ENCODE measurements at places on chromosomes 6 and 20. TPM values are rescaled to one million over a fixed set of nuclear protein-coding genes. Genes with fewer than 3 reads are reported as not detected.
A peak's percentile ranks its signal among the peaks of the same experiment; 100 is the strongest.

DNA sequence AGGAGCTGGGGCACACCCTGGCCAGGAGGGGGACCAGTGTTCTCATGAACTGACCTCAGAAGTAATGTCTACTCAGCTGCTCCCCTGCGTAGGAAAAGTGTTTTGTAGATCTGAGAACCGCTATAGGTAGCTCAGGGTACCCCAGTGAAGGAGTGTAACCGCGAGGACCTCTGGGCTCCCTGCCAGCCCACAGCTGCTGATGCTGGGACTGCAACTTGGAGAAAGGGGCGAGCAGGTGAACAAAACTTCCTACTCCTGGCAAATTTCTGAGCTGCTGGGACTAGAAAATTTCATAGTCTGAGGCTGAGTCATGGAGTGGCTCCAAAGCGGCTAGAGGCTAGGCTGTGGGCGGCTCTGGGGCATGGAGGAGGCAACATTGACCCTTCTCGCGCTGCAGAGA, 51.9 kb downstream of the PYGB start:
- peak; percentile 33 for DNase-seq

DNA sequence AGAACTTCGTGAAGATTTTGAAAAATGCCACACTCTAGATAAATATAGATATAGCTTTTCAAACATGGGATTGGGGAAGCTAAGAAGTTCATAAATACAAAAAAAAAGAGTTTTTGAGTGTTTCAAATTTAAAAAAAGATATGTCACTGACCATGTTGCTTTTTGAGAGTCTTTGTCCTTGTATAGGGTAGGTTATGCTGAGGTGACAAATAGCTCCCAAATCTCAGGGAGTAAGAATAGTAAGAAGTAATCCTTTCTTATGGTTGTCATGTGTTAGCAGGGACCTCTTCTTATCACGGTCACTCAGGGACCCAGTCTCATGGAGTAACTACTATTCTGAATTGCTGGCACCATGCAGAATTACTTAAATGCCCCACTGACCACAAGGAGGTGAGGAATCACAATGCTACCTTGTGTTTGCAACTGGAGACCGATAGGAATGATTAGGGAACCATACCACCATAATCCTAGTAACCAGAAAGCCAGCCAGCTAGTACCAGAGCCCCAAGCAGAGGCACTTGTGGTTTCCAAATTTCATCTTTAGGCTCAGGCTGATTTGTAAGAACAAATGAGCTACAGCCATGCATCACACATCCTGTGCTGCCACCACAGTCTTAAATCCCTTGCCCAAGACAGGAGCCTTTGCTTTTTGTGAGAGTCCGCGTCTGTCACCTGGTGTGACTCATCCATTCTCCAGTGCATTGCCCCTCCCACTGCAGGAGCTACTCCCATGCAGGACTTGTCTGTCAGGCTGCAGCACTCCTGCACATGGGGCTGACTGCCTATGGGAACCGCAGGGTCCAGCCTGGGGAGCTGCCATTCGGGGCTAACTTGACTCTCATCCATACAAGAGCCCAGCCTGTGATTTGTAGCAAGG, 42.4 kb upstream of the ADGRF4 start:
- DNase-seq: no peak

- peak; percentile 45 for DNase-seq
These were observed 9.0 kb upstream of the NCOA6 start for GRCh38 chr20:34834459-34834893.

GRCh38 chr6:98787435-98787834, 46.9 kb upstream of the POU3F2 start:
- DNase-seq: no peak

GRCh38 chr20:19021406-19022117, 190.9 kb upstream of the SLC24A3 start:
- DNase-seq: no peak

DNA sequence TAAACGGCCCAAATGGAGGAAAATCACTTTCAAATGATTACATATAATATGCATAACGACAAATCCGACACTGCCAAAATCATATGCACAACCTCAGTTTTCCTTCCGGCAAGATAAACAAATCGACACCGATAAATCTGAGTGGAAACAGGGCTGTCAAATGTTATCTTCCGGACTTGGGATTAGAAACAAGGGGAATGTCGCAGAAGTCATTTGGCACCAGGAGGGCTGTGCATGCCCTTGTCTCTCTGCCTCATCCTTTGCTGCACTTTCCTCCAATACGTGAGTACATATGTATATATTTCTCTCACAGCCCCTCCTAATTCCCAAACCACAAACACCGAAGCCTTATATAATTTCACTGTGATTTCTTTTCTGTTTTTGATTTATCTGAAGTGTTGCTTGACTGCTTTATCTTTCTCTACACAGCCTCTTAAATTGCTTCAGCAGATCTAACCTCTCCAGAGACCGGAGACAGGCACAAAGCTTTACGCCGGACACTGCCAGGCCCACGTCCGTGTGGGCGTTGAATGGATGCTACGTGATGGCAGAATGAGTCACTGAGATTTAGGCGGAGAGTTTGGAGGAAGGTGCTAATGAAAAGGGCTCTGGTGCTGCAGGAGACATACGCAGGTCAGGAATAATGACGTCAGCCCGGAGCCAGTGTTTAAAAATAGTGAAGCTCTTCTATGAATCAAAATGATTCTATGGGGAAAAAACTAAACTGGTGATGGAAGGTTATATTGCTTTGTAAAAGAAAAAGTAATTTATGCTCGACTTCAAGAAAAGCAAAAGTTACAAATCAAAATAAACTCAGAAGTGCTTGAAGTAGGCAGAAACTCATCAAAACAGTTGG, 21.0 kb upstream of the PRELID3B start:
- peak; percentile 95 for DNase-seq

DNA sequence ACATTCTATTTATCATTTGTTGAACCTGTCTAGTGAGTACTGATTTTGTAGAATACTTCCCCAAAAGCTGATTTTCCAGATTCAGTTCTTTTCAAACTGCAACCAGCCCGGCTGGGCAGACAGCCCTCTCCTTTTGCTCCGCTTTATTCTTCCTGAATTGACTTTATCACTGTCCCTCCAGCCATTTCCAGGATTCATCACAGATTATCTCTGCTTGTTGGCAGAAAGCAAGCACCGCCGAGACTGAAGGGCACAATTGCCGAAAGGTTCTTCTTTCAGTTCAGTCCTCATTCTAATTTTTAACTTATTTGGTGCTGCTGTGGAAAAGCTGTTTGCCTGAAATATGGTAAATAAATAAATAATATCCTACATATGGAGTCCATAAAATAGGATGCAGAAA, 369.1 kb upstream of the FLRT3 start:
- no peak for DNase-seq

DNA sequence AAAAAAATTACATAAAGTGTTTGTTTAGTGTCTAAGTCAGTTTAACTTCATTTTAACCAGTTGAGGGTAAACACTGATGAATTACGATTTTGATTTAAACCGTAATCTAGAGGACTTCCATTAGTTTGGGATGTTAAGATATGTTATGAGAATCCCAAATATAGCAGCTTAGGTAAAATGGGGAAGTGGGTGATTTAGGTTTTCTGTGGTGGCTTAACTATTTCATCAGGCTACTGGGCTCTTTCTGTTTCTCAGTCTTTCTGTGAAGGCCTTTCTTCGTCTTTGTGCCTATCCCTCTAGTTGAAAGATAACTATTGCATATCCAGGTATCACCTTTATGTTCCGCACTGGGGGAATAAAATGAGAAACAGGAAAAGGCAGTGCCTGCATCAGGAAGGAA, 27.9 kb downstream of the CENPW start:
- no peak for DNase-seq

GRCh38 chr20:40965671-40966070, 63.0 kb upstream of the TOP1 start:
- DNase-seq: no peak

DNA sequence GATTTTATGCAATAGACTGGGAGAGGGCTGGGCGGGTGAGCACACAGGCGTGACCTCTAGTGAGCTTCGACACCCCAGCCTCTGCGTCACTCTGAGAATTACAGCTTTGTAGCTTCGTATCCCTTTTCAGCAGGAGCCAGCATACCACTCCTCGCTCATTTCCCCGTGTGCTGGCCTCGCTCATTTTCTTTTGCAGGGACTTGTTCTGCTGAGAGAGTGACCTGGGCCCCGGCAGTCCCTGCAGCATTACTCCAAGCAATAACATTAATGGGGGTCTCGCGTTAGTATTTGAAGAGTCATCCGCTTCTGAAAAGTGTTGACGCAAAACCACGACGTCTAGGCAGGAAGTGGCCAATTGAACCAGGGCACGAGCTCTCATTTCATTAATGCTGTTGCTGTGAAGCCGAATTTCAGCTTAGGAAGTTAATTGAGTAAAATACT, 193.7 kb downstream of the QKI start:
- DNase-seq: no peak

DNA sequence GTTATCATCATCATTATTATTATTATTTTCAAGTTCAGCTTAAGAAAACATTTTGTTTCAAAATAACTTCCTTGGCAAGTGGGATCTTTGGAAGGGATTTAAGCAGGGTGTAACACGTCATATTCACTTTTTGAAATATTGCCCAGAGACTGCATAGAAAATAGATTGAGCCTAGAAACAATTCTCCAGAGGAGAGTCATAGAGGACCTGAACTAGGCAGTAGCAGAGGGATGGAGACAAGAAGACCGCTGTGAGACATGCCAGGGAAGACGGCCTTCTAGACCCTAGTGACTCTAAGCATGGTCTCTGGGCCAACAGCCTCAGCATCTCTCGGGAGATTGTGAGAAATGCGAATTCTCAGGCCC, 55.5 kb downstream of the EDN1 start:
- DNase-seq: no peak

DNA sequence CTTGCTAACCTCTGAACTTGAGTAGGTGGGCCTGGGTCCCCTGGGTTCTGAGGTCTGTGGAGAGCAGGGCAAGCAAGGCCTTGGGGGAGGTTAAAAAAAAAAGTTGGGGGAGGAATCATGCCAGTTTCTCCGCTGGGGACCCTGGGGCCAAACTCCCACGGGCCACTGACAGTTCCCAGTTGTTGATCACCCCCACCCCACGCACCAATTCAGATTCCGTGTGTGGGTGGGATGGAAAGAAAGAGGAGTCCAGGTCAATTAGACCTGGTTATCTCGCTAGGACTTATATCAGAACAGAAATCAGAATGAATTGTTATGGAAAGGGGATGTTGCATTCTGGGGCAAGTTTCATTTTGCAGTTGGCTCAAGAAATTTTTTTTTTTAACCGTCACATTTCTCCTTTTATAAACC, 46.7 kb upstream of the SUPT3H start:
- DNase-seq: no peak

GRCh38 chr6:165835410-165835851, 172.4 kb upstream of the PDE10A start:
- no peak for DNase-seq

GRCh38 chr20:45629496-45630100, at the start of gene WFDC10A:
Gene WFDC10A, plus strand, starts transcription at chr20:45629739. Its CDS starts 75 bp downstream, at chr20:45629814.
- peak; percentile 49 for DNase-seq

GRCh38 chr20:32215147-32215546, 7.5 kb downstream of the POFUT1 start:
- no peak for DNase-seq

DNA sequence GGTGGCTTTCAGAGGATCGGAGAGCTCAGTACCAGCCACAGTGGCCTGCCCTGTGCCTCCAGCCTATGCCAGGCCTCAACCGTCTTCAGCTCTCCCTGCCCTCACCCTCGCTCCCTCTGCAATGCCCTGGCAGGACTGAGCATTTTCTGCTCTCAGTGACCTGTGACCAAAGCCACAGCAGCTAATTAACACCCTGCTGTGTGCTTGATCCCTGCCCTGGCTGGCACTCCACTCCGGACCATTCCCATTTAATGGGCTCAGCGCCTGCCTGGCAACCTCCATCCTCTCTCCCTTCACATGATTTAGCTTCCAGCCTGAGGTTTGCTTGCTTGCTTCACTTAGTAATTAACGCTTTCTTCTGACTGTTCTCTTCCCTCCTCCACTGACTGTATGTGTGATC, 287.5 kb downstream of the LRFN2 start:
- no peak for DNase-seq

- peak; percentile 67 for DNase-seq
These were observed 111.2 kb downstream of the PDE7B start for GRCh38 chr6:135962731-135963130.

DNA sequence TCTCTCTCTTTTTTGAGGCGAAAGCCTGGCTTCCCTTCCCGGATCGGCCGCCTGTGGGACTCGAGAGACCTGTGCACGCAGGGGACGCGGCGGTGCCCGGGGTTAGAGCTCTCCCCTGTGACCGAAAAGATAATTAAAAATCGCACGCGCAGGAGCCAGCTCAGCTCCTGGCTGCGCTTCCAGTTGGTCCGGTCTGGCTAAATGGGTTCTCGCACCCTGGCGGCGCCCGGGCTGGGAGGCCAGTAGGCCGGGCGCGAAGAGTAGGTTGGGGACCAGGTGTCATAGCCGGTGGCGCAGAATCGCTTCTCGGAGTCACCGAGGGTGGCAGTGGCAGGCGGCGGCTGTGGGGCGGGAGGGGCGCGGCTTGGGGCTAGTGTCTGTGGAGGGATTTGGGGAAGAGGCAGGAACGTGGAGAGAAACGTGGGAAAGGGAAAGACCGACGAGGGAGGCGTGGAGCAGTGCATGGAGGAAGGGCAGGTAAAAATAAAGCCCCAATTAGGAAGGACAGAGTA, 41.9 kb upstream of the SUPT3H start:
- no peak for DNase-seq

DNA sequence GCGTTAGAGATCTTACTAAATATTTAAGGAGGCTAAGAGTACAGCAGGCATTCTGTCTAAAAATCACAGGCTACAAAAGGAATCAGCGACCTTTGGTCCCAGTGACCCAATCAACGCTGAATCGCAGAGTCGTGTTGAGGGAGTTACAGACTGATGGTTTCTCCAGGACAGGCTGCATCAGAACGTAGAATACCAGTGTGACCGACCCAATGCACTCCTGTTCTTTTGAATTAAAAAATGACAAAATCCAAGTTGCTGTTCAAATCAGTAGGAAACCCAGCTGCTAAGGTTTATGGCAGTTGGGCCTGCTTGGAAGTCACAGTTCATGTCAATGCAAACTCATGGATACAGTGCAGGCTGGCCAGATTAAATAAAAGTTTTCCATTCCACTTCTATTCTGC, 155.8 kb upstream of the AFDN start:
- no peak for DNase-seq

- no peak for DNase-seq
These were observed 206.3 kb downstream of the COL19A1 start for GRCh38 chr6:70072540-70073179.

- no peak for DNase-seq
These were observed 94.5 kb upstream of the STXBP5 start for GRCh38 chr6:147109707-147110106.

- no peak for DNase-seq
These were observed 6.5 kb downstream of the DDO start for GRCh38 chr6:110408901-110409300.

The TRIM10 gene
- total RNA-seq: not detected

The GNRH2 gene
- 0.18 TPM for total RNA-seq

The CENPW gene
- total RNA-seq: 15.0 TPM

The CTAGE9 gene
- not detected for total RNA-seq

The PPP1R3G gene
- 0.18 TPM for total RNA-seq

The CEP162 gene
- 4.7 TPM for total RNA-seq

The HAO1 gene
- not detected for total RNA-seq

The APCDD1L gene
- 2.2 TPM for total RNA-seq

The DNMT3B gene
- 1.3 TPM for total RNA-seq

The DSP gene
- total RNA-seq: 23.6 TPM

The MICB gene
- 11.7 TPM for total RNA-seq
